ENCODE measurements at places on chromosomes 16 and 17. TPM values are rescaled to one million over a fixed set of nuclear protein-coding genes. Genes with fewer than 3 reads are reported as not detected.

The CPHXL2 gene
- total RNA-seq = not detected

The GFER gene
- 26.1 TPM for total RNA-seq

The P2RX5 gene
- 28.9 TPM for total RNA-seq

The NPIPA8 gene
- total RNA-seq = not detected

The MEFV gene
- 0.17 TPM for total RNA-seq

The CFAP119 gene
- total RNA-seq = 2.2 TPM

The KRT28 gene
- not detected for total RNA-seq

The TBC1D26 gene
- total RNA-seq = not detected

The SREBF1 gene
- total RNA-seq = 72.5 TPM

The LHX1 gene
- not detected for total RNA-seq

The SEZ6L2 gene
- total RNA-seq = 18.7 TPM

The AURKB gene
- total RNA-seq = 64.1 TPM

The USP43 gene
- 7.7 TPM for total RNA-seq

The SMIM22 gene
- not detected for total RNA-seq

The OR3A2 gene
- not detected for total RNA-seq

The FLOT2 gene
- total RNA-seq = 29.2 TPM

The SHISA9 gene
- total RNA-seq = 0.12 TPM

The CDK5R1 gene
- total RNA-seq = 2.5 TPM

The ANKFN1 gene
- total RNA-seq = 0.52 TPM

The GAS2L2 gene
- total RNA-seq = not detected

The C1QL1 gene
- total RNA-seq = 0.84 TPM

The GTF3C1 gene
- total RNA-seq = 65.1 TPM

The KRT39 gene
- not detected for total RNA-seq

The SPEM1 gene
- not detected for total RNA-seq

The UQCRC2 gene
- 248 TPM for total RNA-seq
